ENCODE measurements at places on chromosomes 16 and 17. TPM values are rescaled to one million over a fixed set of nuclear protein-coding genes. Genes with fewer than 3 reads are reported as not detected.

DNA sequence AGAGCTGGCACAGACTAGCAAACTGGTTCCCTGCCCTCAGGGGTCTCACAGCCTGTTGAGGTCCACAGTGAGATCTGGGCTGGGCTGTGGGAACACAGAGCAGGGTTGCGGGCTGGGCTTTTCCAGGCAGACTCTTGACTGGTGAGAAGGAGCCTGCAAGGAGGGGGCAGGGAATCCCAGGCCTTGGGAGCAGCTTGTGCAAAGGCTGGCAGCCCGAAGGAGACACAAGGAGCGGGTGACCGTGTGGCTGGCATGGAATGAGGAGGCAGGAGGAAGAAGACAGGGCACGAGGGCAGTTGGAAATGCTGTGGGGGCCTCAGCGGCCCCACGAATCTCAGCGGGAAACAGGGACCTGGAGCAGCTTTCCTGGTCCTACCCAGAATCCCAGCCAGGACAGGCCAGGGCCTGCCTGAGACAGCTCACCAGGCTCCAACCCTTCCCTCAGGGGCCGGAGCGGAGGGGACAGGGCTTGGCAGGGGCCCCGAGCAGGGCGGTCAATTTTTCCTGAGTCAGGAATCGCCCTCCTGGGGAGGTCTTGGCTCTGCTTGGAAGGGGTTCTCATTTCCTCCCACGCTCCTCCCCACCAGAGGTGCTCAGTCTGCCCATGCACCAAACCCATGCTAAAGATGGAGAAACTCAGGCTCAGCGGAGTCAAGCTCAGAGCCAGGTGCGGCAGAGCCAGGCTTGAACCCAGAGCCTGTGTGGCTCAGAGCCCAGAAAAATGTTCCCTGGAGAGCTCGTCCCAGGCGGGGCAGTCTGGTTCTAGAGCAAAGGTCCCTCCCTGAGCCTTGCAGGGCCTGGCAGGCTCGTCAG, 9.2 kb upstream of the SNN start:
- DNase-seq, result no peak

DNA sequence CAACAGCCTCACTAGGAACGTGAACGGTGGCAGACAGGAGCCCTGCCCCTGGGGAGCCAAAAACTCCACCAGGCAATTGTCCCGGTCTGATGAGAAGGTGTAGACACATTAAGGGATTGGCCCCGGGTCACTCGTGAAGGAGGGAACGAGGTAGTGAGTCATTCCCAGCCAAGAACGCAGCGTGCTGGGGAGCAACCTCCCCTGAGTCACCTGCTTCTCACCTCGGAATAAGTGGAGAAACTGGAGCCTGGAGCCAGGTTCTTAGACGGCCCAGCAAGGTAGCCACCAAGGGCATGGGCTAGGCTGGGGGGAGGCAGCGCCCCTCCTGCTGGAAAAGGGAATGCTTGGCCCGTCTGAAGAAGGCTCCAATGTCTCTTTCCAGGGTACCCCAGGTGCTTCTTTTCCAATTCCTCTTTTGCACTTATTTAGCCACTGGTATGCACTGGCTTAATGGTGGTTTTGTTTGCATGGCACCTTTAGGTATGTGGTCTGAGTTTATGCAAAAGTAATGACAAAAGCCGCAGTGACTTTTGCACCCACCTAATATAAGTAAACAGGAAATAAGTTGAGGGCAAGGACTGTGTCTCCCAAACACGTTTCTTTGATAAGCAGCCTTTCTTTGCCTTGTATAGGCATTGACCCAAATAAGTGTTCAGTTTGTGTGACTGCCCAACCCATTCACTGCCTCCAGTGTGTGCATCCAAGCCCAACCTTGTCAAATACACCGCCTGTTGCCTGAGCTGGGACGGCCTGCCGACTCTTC, 1.8 kb upstream of the HELZ start:
- no peak for DNase-seq

- no peak for DNase-seq
Observed at GRCh38 chr17:50920891-50921586, 54.9 kb upstream of the TOB1 start.

PRAC1 gene
- total RNA-seq, result not detected

CCL5 gene
- total RNA-seq, result 1.4 TPM
